Occipital lobe (tissue), 3 donors: ENCODE measurements at places on chromosomes 6 and 20.

DNA sequence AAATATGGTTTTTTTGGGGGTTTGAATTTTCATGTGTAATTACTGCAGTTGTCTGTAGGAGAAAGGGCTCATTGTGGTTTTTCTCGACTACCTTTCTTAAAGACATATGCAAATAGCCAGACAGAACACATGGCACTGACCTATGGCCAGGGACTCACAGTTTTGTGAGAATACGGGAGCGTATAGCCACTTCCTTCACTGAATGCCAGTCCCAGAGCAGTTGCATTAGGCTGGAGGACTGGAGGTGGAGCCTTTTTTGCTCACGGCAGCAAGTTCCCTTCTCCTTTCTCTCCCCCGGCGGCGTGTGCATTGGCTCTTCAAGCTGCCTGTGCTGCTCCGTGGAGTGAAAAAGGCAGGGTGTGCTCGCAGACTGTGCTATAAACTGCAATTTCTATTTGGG, 114.9 kb downstream of the AKAP7 start:
- peak; percentile 71 for DNase-seq

- DNase-seq = no peak
Observed at GRCh38 chr6:4295058-4295782, 159.8 kb upstream of the ECI2 start.

- no peak for DNase-seq
Observed at GRCh38 chr6:157625111-157625510, 197.9 kb upstream of the SNX9 start.

DNA sequence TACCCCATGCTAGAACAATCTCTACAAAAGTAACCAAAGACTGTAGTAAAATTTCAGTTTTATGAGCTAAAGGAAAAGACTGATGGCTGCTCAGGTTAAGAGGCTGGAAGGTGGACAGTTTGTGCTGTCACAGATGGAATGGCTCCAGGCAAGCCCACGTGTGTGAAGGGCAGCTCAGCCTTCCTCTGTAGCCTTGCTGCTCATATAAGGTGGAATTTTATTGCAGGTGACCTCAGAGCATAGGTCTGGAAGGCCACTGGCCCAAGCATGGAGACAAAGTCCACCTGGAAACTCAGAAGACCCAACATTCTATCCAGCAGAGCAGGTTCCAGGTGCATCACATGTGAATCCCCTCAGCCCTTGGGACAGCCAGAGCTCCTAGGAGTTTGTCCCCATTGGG, 53.6 kb downstream of the KAT14 start:
- no peak for DNase-seq

- DNase-seq = no peak
Observed at GRCh38 chr6:81126150-81126549, 626.3 kb downstream of the TENT5A start.

GRCh38 chr20:11452326-11452725, 465.4 kb upstream of the BTBD3 start:
- no peak for DNase-seq

GRCh38 chr6:124283486-124283885, 479.8 kb downstream of the NKAIN2 start:
- no peak for DNase-seq

DNA sequence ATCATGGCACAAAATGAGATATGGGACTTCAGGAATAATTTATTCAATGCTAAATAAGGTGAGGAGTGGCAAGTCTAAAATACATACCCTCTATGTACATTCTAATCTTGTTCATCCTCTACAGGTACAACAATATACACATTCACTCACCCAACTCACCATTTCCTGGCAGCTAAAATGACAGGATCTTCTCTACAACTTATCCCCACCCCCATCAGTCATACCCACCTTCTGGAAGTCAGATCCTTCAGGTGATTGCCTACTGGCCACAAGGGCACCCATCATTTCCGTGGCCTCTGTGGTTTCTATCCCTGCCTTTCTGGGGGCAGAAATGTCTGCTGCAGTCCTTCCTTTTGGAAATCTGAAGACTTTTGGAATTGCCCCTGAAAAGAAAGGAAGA, 22.8 kb upstream of the CRIP3 start:
- no peak for DNase-seq

- no peak for DNase-seq
Observed at GRCh38 chr20:41179961-41180360, 42.6 kb downstream of the PLCG1 start.

GRCh38 chr20:24934101-24934661, 14.9 kb upstream of the CST7 start:
- no peak for DNase-seq
